ENCODE measurements at places on chromosomes 1 and 21. TPM values are rescaled to one million over a fixed set of nuclear protein-coding genes. Genes with fewer than 3 reads are reported as not detected.

Gene FNBP1L
- 30.0 TPM for total RNA-seq

Gene ALX3
- total RNA-seq = not detected

Gene MEGF6
- 7.6 TPM for total RNA-seq

Gene AADACL4
- not detected for total RNA-seq

Gene CD84
- total RNA-seq = not detected

Gene POU3F1
- 0.05 TPM for total RNA-seq

Gene PLPP3
- total RNA-seq = 19.7 TPM

Gene APOBEC4
- not detected for total RNA-seq

Gene TGFB2
- 11.2 TPM for total RNA-seq

Gene BARHL2
- not detected for total RNA-seq

Gene DIRAS3
- 0.96 TPM for total RNA-seq

Gene KDM1A
- total RNA-seq = 109 TPM

Gene RGS7
- total RNA-seq = not detected

Gene SELP
- total RNA-seq = not detected

Gene CHIT1
- not detected for total RNA-seq

Gene GCSAML
- total RNA-seq = not detected

Gene ZNF697
- 1.4 TPM for total RNA-seq

Gene MNDA
- not detected for total RNA-seq

Data from A549 treated with dexamethasone at 1 μM for 4 hours (cell line).